ENCODE measurements at places on chromosomes 16 and 17. TPM values are rescaled to one million over a fixed set of nuclear protein-coding genes. Genes with fewer than 3 reads are reported as not detected.
A peak's percentile ranks its signal among the peaks of the same experiment; 100 is the strongest.

RFWD3 gene
- 10.0 TPM for total RNA-seq

GRCh38 chr16:31087971-31088370 is 772 bp downstream of the PRSS53 start:
- no peak for DNase-seq

- DNase-seq, result no peak
Observed at GRCh38 chr17:58409432-58409831, 7.9 kb downstream of the RNF43 start.

GRCh38 chr17:80265205-80266068 is 4.8 kb downstream of the RNF213 start:
- no peak for DNase-seq

DNA sequence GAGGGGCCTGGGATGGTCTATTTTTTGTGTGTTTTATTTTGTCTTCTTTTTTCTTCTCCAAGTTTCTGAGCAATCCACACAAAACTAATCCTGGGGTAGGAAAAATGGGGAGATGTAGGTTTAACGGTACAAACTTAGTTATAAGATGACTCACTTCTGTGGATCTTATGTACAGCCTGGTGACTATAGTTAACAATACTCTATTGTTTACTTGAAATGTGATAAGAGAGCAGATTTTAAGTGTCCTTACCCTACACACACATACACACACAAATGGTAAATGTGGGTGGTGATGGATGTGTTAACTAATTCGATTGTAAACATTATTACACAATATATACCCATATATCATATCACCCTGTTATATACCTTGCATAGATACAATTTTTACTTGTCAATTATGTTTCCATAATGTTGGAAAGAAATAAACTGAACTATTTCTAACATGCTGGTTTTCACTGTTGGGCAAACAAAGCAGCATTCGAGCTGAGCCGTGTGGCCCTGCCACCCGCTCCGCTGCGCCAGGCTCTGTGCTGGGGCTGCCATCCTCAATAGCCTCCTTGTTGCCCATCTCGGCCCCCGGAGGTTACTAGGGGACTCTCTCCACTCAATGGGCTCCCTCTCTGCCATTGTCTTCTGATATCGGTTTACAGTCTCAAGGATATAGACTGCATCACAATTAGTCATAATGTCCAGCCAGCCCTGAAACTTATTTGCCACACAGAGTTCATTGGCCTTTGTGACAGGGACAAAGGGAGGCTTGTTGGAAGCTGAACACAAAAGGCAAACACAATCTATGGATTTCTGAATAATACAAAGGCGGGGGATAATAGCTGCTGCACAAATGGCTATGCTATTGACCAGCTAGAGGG is 380.3 kb upstream of the MAF start:
- DNase-seq, result no peak

DNA sequence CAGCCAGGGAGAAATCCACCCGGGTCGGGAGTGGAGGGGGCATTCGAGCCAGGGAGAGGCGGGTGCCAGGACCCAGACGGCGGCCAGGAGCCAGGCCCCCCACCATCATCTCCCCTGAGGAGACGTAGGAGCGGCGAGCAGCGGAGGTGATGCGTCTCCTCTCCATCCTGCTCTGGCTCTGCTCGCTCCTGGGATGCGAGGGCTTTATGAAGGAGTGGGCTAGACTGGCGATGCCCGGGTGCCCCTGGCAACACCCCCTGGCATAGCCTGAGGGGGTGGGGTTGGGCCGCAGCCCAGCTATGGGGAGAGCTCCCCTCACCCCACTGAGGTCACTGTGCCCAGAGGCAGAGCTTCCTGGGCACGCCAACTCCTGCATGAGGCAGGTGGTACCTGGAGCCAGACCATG is at the start of gene GFAP:
TSS of gene GFAP (minus strand) at position 180 of the 406 bp plus-strand sequence. CDS start at position 166, 14 bp downstream.
- DNase-seq, result peak; percentile 4
